ENCODE measurements at places on chromosomes 4 and X. TPM values are rescaled to one million over a fixed set of nuclear protein-coding genes. Genes with fewer than 3 reads are reported as not detected.

IL9R gene
- total RNA-seq, result 4.1 TPM

MGAT4D gene
- not detected for total RNA-seq

FOXO4 gene
- total RNA-seq, result 10.7 TPM

PAGE4 gene
- not detected for total RNA-seq

USP17L28 gene
- total RNA-seq, result not detected

PCDH10 gene
- not detected for total RNA-seq

AKAP4 gene
- total RNA-seq, result not detected

ZRSR2 gene
- total RNA-seq, result 16.2 TPM

GYG2 gene
- not detected for total RNA-seq

IRF2 gene
- 50.9 TPM for total RNA-seq

USP51 gene
- total RNA-seq, result 2.1 TPM

LRIT3 gene
- 0.14 TPM for total RNA-seq

TLR3 gene
- total RNA-seq, result 0.10 TPM

SULT1B1 gene
- 0.68 TPM for total RNA-seq

ITM2A gene
- total RNA-seq, result 87.7 TPM

TMEM156 gene
- 28.0 TPM for total RNA-seq

HPRT1 gene
- total RNA-seq, result 109 TPM

KDR gene
- total RNA-seq, result not detected

RAB9B gene
- 0.57 TPM for total RNA-seq

HAND2 gene
- not detected for total RNA-seq

VCX3A gene
- not detected for total RNA-seq

XIAP gene
- 36.1 TPM for total RNA-seq

TRIM75 gene
- not detected for total RNA-seq

MORC4 gene
- 11.1 TPM for total RNA-seq

SMIM43 gene
- total RNA-seq, result not detected

ALPK1 gene
- 21.5 TPM for total RNA-seq

SPANXN1 gene
- not detected for total RNA-seq

TCEAL9 gene
- 2.6 TPM for total RNA-seq

FRYL gene
- total RNA-seq, result 67.3 TPM

RPL39 gene
- total RNA-seq, result 2,681 TPM

NAA11 gene
- not detected for total RNA-seq

LRAT gene
- total RNA-seq, result not detected

SLC7A11 gene
- total RNA-seq, result 3.4 TPM

DDX53 gene
- total RNA-seq, result not detected

PRR32 gene
- total RNA-seq, result not detected

Data from activated CD4-positive, alpha-beta memory T cell treated with anti-CD3 and anti-CD28 coated beads for 36 hours (primary cell).